ENCODE measurements at places on chromosomes 7 and 10.

GRCh38 chr7:134366481-134366880 lies 49.8 kb upstream of the SLC35B4 start:
- DNase-seq, result no peak

GRCh38 chr10:78898341-78899097 lies 170.2 kb upstream of the ZMIZ1 start:
- no peak for DNase-seq

DNA sequence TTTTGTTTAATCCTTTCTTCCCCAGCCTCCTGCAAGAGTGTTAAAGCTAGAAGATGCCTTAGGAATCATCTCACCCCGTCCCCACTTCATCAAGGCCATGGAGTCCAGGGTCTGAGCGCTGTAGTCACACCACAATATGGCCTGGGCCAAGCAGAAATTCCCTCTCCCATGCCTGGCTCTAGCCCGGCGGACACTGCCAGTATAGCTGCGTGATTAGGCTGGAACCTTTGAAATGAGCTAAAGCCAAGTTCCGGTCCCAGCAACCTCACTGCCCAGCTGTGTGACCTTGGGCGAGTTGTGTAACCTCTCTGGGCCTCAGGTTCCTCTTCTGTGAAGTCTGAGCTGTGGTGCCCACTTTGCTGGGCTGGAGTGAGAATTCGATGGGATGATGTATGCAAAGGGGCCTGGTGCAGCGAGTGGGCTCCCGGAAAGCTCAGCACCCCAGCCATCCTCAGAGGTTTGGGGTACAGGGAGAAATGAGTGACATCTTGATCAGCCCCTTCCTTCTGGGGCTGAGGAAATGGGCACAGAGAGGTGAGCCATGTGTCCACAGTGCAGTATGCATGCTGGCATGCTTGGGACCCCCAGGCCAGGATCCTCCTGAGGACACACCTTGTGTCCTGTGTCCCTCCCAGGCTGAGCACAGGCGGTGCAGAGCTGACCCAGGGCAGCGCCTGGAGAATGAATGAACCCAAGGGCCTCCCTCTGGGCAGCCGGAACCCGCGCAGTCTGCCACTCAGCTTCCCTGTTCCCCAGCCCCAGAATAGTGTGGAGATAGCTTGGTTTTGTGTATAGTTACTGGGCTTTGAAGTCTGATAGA lies 118.6 kb downstream of the ZMIZ1 start:
- no peak for DNase-seq

GRCh38 chr7:101201695-101202602 lies 1.1 kb upstream of the MOGAT3 start:
- DNase-seq, result no peak

DNA sequence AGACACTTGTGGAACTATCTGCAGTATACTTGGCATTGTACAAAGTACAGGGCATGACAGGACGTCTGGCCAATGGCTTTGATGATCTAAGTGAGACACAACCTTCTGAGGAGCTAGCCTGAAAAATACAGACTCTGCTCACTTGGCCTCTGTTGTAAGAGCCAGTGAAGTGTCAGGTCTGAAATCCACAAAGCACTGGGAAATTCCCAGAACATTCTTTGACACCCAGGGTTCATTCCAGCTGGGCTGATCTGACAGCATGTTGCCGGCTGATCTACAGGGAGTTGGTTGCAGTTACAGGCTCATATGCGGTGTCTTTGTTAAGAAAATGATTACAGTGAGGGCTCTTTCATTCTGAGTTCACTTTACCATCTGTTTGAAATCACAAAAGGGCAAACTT lies 354.6 kb downstream of the PHF14 start:
- DNase-seq, result peak; percentile 13

GRCh38 chr7:149093228-149093627 lies 2.7 kb upstream of the ZNF786 start:
- no peak for DNase-seq

GRCh38 chr10:104036518-104037260 lies 49.0 kb downstream of the COL17A1 start:
- no peak for DNase-seq

- DNase-seq, result no peak
Measured at GRCh38 chr7:77157446-77157845, 35.0 kb downstream of the CCDC146 start.

- no peak for DNase-seq
Measured at GRCh38 chr7:55521512-55521911, 50.8 kb downstream of the VOPP1 start.

DNA sequence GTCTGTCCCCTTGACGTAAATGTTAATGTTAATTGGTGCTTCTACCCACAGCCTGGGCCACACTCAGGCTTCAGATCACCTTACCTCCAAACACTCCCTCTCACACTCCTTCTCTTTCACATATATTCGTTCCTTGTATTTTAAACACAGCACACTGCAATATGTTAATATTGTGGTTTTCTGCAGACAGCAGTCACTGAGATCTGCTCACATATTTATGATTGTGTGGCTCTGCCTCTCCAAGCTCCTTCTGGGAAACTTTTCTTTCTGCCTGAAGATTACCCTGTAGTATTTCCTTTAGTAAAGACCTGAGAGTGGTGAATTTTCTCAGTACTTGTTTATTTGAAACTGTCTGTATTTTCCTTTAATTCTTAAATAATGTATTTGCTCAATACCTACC lies 104.7 kb downstream of the VWC2 start:
- no peak for DNase-seq

GRCh38 chr10:108601851-108602250 lies 1321.5 kb downstream of the XPNPEP1 start:
- DNase-seq, result no peak

GRCh38 chr10:101080933-101081931 lies 19.4 kb downstream of the KAZALD1 start:
- peak; percentile 59 for DNase-seq

DNA sequence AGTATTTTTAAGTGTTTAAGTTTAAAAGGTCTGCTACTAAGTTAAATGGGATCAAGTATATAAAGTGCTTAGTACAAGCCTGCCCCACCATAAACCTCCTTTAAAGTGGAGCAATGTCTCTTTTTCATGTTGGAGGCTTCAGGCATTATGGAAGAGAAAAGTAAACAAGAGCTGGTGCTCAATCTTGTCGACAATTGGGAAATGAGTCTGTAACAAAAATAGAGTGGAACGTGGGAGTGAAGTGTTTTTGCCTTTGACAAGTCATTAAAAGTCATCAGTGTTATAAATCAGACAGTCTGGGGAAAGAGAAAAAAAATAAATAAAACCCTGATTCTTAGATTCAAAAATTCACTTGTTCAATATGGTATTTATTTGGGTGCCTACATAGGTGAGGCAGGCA lies 44.7 kb downstream of the DNAJC12 start:
- DNase-seq, result no peak

- DNase-seq, result no peak
Measured at GRCh38 chr7:17103984-17104383, 194.5 kb upstream of the AHR start.

DNA sequence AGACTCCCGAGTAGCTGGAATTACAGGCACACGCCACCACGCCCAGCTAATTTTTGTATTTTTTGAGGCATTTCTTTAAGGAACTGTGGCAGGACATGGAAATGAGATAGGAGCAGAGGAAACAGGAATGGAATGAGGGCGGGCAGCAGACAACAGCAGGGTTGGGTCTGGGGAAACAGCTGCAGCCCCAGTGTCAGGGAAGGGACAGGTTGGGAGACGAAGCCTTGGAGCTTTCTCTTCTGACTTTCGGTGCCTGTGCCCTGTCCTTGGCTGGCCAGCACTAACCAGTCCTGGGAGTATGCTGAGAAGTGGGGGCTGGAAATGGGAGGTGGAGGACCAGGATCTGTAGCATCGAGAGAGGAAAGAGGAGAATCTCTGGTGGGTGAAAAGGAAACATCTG lies 47.4 kb downstream of the ATOH7 start:
- no peak for DNase-seq

GRCh38 chr10:53430127-53430891 lies 657.7 kb upstream of the MBL2 start:
- DNase-seq, result no peak

DNA sequence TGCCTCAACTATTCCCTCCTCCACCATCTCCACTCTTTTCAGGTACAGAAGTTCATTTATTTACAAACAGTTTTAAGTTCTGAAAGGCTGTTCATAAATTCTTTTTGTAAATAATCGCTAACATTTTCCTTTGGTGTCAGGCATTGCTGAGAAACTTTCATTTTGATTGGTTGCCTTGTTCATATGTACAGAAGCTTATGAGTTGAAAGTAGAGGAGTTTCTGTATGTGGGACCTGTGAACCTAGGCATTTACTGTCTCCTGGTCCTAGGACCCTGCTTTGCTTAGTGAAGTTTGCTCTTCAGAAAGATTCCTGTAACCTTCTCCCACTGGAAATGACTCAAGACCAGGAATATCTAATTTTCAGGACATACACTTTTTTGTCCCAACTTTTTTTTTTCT lies 30.4 kb downstream of the CCSER2 start:
- DNase-seq, result no peak

DNA sequence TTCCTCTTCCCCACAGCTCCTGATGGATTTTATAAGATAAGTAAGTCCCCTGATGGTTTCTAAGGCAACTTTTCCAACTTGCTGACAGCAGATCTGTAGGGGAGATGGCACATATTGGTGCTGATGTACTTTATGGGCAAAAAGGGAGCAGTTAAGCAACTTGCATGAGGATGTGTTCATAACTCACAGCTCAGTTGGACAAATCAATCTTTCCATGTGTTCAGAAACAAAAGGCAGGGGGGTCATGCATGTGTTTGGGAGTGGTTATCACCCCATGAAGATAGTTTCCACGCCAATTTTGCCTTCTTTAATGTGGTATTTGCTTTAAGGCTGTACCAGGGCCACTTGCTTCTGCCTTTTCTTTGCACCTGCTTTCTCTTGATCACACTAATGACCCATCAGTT lies 6.1 kb downstream of the RBM20 start:
- DNase-seq, result no peak

DNA sequence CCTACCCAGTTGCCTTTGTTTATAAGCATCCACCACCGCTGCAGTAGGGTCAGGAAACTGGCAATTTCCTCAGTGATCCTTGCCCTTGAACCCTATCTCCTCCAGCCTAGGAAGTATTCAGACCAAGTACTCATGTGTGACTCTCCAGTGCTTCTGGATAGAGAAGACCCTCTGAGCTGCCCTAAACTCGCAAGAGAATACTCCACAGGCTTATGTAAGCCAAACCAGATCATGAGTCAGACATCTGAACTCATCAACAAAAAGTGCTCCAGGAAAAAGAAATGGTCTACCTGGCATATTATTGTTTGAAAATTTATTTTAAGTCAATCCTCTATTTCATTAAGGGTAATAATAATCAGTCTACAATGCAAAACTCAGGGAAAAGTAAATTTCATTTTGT lies 101.3 kb downstream of the KAT6B start:
- no peak for DNase-seq

DNA sequence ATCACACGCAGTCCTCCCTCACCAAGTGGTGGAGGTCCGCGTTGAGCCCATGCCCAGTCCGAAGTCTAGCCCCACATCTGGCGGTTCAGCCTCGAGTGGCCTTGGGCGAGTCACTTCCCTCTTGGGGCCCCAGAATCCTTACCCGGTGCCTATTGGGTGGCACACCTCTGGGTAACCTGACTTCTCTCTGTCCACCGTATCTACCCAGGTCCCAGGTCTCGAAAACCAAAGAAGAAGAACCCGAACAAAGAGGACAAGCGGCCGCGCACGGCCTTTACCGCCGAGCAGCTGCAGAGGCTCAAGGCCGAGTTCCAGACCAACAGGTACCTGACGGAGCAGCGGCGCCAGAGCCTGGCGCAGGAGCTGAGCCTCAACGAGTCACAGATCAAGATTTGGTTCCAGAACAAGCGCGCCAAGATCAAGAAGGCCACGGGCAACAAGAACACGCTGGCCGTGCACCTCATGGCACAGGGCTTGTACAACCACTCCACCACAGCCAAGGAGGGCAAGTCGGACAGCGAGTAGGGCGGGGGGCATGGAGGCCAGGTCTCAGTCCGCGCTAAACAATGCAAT lies 4.3 kb downstream of the EN2 start:
- DNase-seq, result no peak

- DNase-seq, result no peak
Measured at GRCh38 chr10:113283189-113283588, 269.7 kb upstream of the HABP2 start.

GRCh38 chr10:71481746-71482410 lies 85.2 kb downstream of the CDH23 start:
- DNase-seq, result no peak

GRCh38 chr7:109893231-109893630 lies 1197.7 kb upstream of the LRRN3 start:
- DNase-seq, result no peak

DNA sequence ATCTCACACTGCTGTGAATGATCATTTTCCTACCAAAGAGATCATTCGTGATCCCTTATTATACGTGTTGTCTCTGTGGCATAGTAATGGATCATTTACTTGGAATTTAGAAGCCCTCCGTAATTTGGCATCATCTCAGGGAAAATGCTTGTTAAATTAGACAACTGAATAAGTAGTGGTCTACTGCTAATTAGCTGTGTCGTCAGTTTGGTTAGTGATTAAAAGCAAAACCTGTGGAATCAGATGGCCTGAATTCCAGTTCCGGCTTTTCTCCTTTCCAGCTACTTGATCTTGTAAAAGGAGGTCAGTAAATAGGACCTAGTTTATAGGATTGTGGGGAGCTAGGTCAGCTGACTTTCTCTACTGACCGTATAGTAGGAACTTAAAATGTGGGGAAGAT lies 65.6 kb downstream of the RBM33 start:
- DNase-seq, result no peak

- DNase-seq, result no peak
Measured at GRCh38 chr10:3624367-3624766, 160.6 kb downstream of the KLF6 start.

Measured in NCI-H1694 (cell line).